ENCODE measurements at places on chromosomes 5 and 9.

GRCh38 chr9:110065532-110065931, 142.4 kb downstream of the C9orf152 start:
- DNase-seq = no peak

GRCh38 chr9:123960366-123960765, 30.4 kb upstream of the DENND1A start:
- no peak for DNase-seq

- no peak for DNase-seq
Observed at GRCh38 chr5:146173597-146173996, 8.9 kb downstream of the LARS1 start.

GRCh38 chr5:171577042-171577758, 157.8 kb downstream of the FGF18 start:
- DNase-seq = no peak

- no peak for DNase-seq
Observed at GRCh38 chr9:69395718-69396117, 70.7 kb downstream of the ENTREP1 start.

DNA sequence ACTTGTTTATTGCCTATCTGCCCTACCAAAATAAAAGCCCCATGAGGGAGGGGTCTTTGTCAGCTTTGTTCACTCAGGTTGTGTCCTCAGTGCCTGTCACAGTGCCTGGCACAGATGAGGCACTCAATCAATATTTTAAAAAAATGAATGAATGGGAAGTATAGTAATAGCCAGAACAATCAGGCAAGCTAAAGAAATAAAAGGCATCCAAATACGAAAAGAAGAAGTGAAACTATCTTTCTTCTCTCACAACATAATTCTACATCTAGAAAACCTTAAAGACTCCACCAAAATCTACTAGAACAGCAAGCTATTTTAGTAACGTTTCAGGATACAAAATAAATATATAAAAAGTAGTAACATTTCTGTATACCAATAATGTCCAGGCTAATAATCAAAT, 37.8 kb upstream of the C5orf63 start:
- DNase-seq = no peak

- DNase-seq = no peak
Observed at GRCh38 chr9:69476797-69477196, 151.8 kb downstream of the ENTREP1 start.

DNA sequence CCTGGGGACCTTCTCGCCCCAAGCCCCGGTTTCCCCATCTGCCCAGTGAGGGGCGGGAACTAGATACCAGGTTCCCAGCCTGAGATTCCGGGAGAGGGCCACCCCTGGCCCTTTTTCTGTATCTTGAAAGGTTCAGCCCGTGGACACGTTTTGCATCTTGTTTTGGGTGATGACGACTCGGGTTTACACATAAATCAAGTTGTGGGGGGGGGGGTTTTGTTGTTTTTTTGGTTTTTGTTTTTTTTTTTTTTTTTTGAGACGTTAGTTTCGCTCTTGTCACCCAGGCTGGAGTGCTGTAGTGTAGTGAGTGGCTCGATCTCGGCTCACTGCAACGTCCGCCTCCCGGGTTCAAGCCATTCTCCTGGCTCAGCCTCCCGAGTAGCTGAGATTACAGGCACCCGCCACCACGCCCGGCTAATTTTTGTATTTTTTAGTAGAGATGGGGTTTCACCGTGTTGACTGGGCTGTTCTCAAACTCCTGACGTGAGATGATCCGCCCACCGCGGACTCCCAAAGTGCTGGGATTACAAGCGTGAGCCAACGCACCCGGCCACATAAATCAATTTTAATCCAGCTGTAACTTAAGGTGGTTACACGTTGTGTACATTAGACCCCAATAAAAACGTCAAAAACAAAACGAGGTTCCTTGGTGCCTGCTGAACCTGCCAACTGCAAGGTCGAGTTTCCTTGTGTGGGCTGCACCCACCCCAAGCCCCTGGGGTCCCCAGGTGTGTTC, 1.1 kb upstream of the BRD3 start:
- DNase-seq = no peak

GRCh38 chr9:106927916-106928315, 65.0 kb downstream of the ZNF462 start:
- DNase-seq = no peak

- no peak for DNase-seq
Observed at GRCh38 chr5:177536386-177536785, 18.0 kb downstream of the FAM193B start.

- peak; percentile 36 for DNase-seq
Observed at GRCh38 chr5:137752905-137753690, 1.1 kb downstream of the HNRNPA0 start.

Measured in fibroblast of skin of scalp (primary cell).